BJ (cell line): ENCODE measurements at places on chromosomes 11 and 22.

DNA sequence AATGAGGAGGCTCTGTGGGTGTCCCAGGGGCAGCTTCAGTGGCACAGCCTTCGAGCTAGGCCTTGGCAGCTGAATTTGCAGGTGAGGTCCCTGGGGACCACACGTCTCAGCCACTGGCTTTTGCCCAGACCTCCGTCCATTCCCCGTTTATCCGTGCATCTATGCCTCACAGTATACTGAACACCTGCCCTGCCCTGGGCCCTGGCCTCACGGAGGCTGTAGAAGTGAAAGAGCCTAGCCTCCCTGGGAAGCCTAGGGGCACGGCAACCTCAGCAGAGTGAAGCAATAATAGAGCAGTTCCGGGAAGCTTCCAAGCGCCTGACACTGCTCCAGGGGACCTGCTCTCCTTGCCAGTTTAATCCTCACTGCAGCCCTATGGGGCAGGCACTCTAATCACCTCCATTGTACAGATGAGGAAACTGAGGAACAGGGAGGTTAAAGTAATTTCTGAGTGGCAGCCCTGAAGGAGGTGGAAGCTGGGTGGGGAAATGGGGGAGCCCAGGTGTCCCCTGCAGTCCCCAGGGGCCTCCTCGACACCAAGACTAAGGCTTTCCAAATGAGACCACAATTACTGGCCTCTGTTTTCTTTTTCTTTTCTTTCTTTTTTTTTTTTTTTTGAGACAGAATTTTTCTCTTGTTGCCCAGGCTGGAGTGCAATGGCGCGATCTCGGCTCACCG, 2.7 kb upstream of the NFAM1 start:
- DNase-seq, result no peak

- DNase-seq, result no peak
These were observed 5.4 kb upstream of the OR56A4 start for GRCh38 chr11:6012035-6012668.

GRCh38 chr11:130740819-130741218, 175.5 kb downstream of the SNX19 start:
- DNase-seq, result no peak

DNA sequence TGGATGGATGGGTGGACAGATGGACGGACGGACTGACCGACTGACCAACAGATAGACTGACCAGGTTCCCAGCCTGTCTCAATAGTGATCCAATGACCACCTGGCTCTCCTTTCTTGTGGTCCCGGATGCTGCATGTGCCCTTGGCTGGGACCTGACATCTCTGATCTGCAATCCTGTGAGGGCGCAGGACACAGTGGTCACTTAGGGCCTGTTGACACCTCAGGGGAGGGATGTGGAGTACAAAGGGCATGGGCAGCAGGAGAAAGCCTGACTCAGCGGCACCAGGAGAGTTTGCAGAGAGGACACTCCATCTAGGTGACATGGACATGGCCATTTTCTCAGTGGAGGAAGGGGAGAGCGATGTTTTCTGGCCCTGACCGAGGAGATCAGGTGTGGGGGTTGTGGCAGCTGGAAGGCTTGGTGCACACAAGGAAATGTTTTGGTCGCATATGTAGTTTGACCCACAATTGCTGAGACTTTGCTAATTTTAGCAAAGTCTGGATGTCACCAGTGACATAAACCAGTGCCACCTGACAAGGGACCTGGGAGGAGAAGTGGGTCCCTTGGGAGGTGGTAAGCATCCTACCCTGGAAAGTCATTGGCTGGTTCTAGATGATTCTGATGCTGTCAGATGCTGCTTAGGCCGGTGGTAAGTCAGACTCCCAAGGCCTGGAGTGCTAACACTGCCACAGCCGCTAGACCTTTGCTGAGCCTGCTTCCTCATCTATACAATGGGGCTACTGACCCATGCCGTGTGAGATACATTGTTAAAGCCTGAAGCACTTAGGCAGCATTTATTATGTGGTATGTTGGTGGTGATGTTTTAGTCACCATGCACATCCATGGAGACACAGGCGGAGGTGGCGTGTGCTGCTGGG, 50.7 kb downstream of the CD82 start:
- DNase-seq, result no peak

GRCh38 chr11:6737872-6738466, 33.8 kb downstream of the OR2AG2 start:
- DNase-seq, result no peak

GRCh38 chr11:67262731-67263675, 3.3 kb upstream of the GRK2 start:
- no peak for DNase-seq

DNA sequence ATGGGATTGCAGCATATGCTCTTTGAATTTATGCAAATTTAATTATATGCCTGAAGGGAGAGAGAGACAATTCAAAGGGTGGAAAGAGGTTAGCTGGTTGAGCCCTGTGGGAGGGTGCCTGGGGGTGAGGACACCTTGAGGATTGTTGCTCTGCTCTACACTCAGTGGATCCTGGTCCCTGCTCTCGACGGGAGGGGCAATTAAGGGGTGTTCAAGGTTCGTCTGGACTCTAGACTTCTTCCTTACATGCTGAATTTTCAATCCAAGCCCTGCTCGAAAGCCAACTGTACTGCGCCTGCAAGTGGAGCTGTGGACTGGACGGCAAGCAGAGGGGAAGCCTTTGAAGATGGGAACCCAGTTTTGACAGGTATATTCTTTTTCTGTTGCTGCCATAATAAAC, 15.5 kb upstream of the OR5M11 start:
- no peak for DNase-seq

GRCh38 chr11:12587333-12587991, 86.8 kb upstream of the TEAD1 start:
- peak; percentile 38 for DNase-seq

DNA sequence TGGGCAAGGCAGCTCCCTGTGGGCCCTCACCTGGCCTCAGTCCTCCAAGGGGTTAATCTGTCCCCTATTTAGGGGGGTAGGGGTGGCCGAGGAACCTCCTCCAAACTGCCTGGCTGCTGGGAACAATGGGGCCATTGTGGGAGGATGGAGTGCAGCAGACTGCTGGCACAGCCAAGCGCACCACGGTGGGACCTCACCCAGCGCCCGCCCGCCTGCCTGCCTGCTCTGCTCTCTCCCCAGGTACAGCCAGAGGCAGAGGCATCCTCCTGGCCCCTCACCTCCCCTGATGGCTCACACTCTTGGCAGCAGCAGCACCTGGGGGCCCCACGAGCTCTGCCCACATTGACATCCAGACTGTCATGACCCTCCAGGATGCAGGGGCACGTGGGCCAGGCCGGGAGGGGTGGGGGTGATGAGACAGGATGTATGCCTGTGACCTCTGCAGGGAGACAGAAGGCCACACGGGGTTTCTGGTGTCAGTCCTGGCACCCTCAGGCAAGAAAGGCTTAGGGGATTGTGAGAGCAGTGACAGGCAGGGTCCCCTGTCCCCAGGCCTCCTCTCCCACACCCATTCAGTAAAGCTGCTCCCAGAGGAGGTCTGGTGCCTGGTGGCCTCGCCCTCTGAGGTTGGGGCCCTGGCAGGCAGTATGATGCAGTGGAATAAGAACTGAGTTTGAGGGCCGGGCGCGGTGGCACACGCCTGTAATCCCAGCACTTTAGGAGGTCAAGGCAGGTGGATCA, 11.4 kb downstream of the BCL9L start:
- DNase-seq, result no peak

GRCh38 chr11:22657101-22657694, 9.2 kb upstream of the GAS2 start:
- no peak for DNase-seq

- DNase-seq, result no peak
These were observed 219.3 kb upstream of the TMEM45B start for GRCh38 chr11:129596351-129596750.

- DNase-seq, result no peak
These were observed 26.3 kb downstream of the PRDM10 start for GRCh38 chr11:129976328-129976727.

DNA sequence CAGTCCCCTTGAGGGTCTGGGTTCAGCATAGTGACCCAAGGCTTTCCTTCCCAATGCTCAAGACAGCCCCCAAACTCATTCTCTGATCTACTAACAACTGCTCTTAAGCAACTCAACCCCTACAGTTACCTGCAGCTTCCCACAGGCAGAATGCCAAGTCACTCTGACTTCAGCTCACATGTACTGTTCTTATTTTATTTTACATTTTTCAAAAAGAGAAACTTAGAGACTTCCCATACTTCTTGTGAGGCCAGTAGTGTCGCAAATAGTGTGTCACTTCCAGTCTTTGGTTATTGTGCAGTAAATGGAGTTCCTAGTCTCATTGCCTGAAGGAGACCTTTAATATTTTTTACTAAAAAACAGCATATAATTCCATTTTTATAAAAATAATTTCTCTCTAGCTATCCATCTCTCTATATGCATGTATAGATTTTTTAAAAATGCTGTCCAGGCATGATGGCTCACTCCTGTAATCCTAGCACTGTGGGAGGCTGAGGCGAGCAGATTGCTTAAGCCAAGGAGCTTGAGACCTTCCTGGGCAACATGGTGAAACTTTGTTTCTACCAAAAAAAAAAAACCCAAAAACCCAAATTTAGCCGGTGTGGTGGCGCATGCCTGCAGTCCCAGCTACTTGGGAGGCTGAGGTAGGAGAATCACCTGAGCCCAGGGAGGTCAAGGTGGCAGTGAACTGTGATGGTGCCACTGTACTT, 41.8 kb downstream of the ENTHD1 start:
- no peak for DNase-seq

DNA sequence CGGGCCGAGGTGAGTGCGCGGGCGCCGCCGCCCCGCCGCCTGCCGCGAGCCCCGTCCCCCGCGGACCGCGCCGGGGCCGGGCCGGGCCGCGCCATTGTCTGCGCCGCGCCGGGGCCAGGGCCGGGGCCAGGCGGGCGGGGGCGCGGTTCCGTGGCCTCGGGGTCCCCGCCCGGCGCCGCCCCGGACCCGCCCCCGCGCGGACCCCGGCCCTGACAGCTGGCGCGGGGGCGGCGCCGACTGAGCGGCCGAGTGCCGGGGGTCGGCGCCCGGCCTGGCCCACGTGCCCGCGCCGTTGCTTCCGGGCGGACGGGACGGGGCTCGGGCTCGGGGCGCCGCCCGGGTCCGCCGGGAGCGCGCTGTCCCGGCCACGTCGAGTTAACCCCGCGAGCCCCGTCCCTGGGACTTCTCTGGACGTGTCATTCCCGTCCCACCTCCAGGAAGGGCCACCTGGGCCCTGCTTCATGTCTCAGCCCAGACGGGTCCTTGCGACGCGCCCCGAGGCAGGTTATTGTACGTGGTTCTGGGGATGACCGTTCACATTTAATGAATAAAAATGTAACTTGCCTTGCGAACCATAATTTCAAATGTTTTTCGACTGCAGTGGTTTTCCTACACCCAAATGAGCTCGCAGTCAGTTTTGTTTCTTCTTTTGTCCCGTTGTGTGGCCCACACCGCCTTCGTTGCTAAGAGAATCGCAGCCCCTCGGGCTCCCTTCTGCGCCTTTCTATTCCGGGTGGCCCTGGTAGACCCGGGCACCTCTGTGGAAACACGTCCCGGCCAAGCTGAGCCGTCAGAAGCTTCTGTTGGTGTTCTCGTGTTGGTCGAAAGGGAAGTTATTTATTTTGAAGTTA, 562 bp downstream of the ZBED4 start:
- DNase-seq, result no peak

- no peak for DNase-seq
These were observed 30.1 kb upstream of the CSNK1E start for GRCh38 chr22:38347181-38347943.

GRCh38 chr22:42022162-42022847, 23.7 kb downstream of the WBP2NL start:
- DNase-seq, result no peak

DNA sequence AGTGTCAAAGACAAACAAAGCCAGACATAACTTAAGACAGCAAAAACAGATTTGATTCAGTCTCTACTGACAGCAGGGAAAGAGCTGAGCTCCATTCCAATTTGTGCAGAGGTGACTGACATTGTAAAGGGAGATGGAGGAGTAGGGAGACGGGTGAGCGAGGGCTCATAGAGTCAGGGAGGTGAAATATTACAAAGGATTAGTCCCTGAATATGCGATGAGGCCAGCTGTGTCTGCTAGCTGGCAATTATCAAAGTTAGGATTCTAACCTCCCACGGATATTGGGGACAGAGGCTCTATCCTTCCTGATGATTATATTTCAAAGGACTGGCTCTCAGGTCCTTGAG, 8.3 kb downstream of the PLAAT2 start:
- DNase-seq, result no peak

- no peak for DNase-seq
These were observed 13.7 kb downstream of the MCAM start for GRCh38 chr11:119303227-119303718.

DNA sequence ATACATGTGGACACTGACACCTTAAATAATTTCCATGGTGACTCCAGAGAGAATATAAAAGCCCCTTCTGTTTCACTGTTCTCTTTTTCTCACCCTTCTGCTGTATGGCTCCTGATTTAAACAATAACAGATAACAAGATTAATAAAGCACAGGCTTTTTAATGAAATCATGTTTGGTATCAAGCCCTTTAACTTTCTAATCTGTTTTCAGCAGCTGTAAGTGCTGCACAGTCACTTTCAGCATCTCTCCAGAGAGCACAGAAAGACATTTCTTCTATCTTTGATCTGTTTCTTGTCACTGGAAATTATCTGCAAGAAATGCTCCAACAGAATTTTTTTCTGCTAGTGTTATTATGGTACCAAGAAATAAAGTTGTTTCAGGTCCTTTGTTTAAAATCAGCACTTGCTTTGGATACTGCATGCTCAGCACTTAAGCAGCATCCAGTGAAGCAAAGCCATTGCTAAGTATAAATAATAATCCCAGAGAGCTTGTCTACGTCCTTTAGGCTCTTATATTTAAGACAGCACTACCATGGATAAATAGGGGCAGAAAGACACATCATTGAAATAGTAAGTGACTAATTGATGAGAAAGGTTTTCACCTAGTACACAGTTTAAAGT, 134.2 kb upstream of the CARD18 start:
- DNase-seq, result no peak

DNA sequence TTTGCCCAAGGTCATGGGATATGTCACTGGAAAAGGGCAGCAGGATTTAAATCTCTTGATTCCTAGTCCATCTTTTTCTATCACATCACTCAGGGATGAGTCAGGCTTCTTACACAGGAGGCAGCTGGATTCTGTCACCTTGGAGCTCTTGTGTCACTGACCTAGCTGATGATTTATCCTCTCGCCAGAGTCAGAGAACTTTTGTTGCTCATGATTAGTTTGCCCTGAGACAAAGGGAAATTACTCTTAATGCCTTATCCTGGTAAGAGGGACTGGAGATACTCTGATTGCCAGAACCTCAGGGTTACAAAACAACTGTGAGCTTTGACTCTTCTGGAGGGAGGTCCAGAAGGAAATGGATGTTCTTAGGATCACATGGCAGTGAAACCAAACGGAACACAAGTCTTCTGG, 10.1 kb downstream of the COA4 start:
- DNase-seq, result peak; percentile 49

GRCh38 chr22:45230026-45230721, 10.5 kb downstream of the KIAA0930 start:
- DNase-seq, result no peak

GRCh38 chr22:41917903-41918791, 3.3 kb upstream of the SHISA8 start:
- no peak for DNase-seq

- no peak for DNase-seq
These were observed 1334.0 kb downstream of the TBC1D22A start for GRCh38 chr22:48096411-48096810.

- no peak for DNase-seq
These were observed 51.8 kb downstream of the ARFGAP3 start for GRCh38 chr22:42805016-42805997.

- DNase-seq, result no peak
These were observed 19.8 kb upstream of the PSMA1 start for GRCh38 chr11:14539982-14540421.

- DNase-seq, result no peak
These were observed 227.5 kb downstream of the ADAMTS15 start for GRCh38 chr11:130675917-130676316.
